ENCODE measurements at places on chromosomes 2 and 18.
A peak's percentile ranks its signal among the peaks of the same experiment; 100 is the strongest.

DNA sequence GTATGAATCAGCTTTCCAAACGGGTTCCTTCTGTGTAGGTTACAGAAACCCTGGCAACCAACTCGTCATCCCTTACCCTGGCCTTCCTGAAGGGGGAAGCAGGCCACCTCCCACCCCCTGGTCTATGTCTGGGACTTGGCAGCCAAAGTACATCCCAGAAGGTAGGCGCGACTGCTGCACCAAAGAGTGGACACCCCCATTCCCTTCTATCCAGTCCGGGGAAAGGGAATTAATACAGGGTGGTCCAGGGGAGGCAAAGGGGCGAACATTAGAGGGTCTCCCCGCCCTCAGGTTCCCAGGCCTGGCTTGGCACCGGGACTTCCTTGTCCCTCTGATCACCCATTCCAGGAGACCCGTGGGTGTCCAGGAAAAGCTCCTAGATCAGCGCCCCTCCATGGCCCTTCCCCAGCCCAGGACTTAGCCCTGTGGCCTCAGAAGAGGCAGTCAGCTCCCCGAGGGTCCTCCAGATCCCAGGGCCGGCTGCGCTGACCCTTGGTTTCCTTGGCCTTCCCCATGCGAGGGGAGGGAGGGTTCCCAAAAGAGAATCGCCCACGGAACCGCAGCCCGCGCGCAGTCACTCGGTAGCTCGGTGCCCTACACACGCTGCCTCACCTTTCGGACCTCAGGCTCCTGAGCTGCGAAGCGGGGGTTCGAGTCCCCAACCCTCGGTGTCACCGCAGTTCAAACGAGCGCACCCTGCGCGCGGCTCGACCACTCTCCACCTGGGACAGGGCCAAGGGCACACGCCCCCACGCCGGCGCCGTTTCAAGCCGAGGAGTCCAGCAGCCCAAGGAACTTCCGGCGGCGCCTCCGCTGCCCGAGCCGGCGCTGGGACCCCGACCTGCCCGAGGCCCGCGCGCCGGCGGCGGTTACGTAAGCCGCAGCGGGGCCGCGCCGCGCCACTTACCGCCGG lies at the start of gene PER2:
TSS of gene PER2 (minus strand) at position 874 of the 913 bp plus-strand sequence. CDS start 10,674 bp downstream, outside the sequence.
- no peak for DNase-seq

GRCh38 chr18:69649684-69650083 lies 249.0 kb downstream of the DOK6 start:
- DNase-seq = no peak

DNA sequence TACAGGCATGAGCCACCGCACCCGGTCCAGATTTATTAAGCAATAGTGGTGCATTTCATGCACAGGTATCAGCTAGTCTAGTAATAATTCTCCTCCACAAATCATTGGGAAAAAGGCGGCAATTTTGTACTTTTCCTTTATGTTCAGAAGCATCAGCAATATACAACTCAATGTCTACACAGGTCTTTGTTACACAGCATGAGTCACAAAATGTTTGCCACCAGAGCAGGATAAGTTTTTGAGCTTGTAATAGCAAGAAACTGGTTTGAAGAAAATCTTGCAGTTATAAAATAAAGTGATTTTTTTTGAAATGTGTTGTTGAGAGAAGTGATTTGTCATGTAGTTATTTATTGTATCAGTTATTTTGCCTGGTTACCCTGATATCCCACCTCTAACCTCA lies 4.8 kb upstream of the ITPRIPL1 start:
- DNase-seq = no peak

GRCh38 chr2:230658877-230659652 lies 53.6 kb upstream of the CAB39 start:
- DNase-seq = peak; percentile 52

DNA sequence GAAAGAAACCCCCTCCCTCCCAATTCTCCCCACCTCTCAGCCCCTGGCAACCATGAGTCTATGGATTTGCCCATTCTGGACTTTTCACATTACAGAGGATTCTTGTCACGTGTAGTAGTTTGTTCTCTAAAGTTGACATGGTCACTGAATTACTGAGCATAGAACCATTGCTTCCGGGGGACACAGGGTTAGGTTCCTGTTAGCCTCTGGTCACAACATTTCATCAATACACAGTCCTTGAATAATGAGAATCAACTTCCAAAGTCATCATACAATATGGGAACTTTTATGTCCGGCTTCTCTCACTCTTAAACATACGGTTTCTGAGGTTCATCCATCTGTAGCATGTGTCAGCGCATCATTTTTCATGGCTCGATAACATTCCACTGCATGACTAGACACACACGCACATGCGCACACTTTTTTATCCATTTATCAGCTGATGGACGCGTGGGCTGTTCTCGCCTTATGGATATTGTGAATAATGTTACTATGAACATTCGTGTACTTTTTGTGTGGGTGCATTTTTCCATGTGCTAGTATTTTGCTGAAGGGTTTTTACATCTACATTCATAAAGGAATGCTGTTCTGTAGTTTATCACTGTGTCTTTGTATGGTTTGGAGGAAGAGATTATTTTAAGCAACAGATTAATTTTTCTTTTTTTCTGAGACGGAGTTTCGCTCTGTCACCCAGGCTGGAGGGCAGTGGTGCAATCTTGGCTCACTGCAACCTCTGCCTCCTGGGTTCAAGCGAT lies 48.1 kb downstream of the PARD6G start:
- DNase-seq = no peak

GRCh38 chr2:64635976-64636911 lies 17.5 kb downstream of the SERTAD2 start:
- DNase-seq = no peak

GRCh38 chr18:76686737-76687231 lies 135.6 kb upstream of the ZNF236 start:
- no peak for DNase-seq

- DNase-seq = no peak
Measured at GRCh38 chr18:62512532-62512931, 10.3 kb upstream of the ZCCHC2 start.

- DNase-seq = no peak
Measured at GRCh38 chr2:60482222-60482621, 71.2 kb downstream of the BCL11A start.

DNA sequence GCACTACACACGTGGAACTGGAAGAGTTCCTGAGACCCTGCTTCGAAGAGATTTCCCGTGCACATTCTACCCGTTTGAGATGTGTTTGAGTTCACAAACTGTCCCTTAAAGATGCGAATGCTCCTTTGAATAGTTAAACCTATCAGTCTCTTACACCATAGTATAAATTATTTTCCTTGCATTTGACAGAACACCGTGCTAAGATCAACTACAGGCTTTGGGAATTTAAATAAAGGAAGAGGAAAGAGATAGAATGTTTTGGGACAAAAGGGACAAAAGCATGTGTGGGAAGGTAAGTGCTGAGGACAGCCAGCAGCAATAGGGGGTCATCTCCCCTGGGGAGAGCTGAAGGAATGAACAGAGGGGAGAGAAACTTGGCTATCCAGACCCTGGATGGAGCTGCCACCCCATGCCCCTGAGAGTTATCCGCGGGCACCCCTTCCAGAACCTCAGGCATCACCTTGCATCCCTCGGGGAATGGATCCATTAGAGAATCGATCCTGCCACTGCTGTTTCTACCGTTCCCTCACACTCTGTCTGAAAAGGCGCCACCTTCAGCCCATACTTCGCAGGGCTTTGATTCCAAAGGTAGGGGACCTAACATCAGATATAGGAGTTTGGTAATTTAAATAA lies 888 bp upstream of the ADCY3 start:
- no peak for DNase-seq

GRCh38 chr18:66506178-66506577 lies 97.7 kb downstream of the CDH19 start:
- DNase-seq = no peak

DNA sequence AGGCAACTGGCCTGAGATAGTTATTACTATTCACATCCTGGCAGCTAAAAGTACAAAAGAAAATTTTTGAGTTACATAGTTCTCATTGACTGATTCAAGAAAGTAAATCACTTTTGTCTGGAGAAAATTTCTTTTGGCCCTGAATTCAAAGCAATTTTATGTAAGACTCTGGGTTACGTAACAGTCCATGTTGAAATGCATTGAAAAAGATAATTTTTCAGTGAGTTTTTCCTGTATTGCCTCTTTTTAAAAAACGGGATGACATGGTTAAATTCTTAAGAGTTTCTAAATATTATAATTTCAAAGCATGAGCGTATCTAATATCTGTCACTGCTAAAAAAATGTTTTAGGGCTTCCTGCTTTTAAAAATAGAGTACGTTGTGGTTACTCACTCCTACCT lies 72.7 kb downstream of the ANKRD12 start:
- DNase-seq = no peak

- peak; percentile 84 for DNase-seq
Measured at GRCh38 chr2:218422403-218423086, 3.6 kb downstream of the VIL1 start.

DNA sequence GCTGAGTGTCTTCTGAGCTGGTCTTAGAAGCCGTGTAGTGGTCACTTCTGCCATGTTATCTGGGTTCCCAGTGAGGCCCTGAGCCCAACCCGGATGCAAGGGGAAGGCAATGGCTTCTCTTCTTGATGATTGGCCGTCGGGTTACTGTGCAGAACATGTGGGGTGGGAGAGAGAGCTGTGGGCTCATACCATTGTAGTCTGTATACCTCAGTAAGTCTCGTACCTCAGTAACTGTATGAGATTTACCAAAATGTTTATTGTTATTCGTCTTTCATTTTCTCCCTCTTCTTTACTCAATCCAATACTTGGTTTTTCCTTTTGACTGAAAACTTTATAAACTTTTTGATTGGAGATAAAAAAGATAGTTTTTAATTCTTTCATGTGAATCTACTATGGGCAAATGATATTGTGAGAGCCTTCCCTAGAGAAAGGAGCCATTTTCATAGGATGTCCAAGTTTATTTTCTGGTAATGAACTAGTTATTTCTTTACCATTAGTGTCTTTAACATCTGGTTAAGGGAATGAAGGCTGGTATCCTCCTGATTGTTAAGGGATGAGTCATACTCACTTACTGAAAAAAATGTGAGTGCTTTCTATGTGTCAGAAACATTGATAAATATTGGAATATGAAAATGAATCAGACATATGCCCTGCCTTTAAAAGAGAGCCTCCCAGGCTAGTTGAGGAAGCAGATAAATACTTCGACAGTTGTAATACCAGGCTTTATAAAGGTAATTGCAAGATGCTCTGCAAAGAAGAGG lies 129.9 kb downstream of the PRPF40A start:
- DNase-seq = peak; percentile 64

GRCh38 chr2:189297446-189297845 lies 117.9 kb upstream of the COL5A2 start:
- DNase-seq = no peak

- no peak for DNase-seq
Measured at GRCh38 chr18:13530879-13531387, 195.4 kb downstream of the FAM210A start.

DNA sequence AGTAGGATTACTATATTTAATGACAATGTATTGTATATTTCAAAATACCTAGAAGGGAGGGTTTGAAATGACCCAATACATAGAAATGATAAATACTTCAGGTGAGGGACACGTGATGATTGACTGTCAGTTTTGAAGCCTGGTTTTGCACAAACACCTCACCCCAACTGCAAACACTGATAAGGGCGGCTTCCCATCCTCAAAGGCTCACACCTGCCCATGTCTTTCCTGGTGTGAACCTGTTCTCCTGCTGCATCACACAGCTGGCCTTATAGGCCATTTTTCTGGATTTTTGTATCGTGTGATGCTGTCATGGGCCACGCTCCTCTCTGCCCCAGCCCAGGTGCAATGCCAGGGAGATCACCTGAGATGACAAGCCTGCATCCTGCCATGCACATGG lies 166.5 kb upstream of the NCK2 start:
- no peak for DNase-seq

DNA sequence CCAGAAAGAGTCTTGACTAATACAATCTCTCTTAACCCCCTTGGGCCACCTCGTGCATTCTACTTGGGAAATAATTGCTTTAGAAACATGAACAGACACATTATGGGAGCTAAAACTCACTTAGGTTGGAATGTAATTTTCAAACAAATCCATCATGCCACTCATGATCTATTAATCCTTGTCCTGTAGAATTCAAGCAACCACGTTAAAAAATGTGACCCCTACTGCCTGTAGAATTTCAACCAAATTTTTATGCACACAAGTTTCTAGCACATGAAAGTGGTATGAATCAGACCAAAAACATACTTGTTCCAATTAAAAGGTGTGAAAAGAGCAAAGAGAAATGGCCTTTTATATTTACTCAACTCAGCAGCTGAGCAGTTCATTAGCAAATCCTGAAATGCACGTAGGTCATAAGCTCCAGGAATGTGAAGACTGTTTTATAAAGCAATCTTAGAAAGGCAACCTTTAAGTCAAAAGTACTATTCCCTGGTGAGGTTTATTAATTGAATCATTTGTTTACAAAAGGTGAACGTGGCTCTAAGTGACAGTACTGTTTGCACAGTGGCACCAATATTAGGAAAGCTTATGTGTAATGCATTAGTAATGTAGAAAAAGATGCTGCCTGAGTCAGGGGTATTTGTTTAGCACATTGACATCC lies 459.4 kb upstream of the UBE2E3 start:
- no peak for DNase-seq

- no peak for DNase-seq
Measured at GRCh38 chr2:108809936-108810335, 23.4 kb downstream of the CCDC138 start.

DNA sequence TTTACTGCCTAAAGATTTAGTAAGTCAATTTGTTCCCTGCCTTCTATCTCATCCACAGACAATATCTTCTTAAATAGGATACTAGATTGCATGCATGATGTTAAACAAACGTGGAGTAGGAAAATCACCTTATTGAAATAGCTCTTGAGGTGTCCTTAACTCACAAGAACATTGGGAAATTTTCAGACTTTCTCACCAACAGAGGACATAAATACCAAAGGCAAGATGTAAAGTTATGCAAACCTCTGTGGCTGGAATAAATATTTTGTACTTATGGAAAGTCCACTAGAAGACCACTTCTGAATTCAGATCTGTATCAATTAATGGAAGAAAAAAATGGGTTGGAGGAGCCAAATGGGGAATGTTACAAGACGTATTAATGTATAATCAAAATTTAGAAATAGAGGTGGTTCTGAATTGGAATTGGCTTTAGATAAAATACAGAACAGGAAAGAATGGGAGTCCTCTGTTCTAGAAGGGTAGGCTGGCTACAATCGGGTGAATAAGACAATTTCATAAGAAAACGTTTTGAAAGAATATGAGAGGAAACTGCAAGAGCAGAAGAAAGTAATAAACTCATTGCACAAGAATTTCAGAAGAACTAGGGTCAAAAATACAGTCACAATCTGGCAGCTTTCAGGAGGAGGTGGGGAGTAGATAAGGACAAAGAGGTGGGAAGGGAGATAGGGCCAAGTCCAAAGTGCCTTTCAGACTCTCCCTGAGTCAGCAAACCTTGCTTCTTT lies 69.3 kb upstream of the FN1 start:
- no peak for DNase-seq

All from hematopoietic multipotent progenitor cell treated with erythropoietin and hydrocortisone succinate and interleukin-3 and kit ligand, for 17 days (in vitro differentiated cells).